ENCODE measurements at places on chromosomes 2 and 18.
A peak's percentile ranks its signal among the peaks of the same experiment; 100 is the strongest.

DNA sequence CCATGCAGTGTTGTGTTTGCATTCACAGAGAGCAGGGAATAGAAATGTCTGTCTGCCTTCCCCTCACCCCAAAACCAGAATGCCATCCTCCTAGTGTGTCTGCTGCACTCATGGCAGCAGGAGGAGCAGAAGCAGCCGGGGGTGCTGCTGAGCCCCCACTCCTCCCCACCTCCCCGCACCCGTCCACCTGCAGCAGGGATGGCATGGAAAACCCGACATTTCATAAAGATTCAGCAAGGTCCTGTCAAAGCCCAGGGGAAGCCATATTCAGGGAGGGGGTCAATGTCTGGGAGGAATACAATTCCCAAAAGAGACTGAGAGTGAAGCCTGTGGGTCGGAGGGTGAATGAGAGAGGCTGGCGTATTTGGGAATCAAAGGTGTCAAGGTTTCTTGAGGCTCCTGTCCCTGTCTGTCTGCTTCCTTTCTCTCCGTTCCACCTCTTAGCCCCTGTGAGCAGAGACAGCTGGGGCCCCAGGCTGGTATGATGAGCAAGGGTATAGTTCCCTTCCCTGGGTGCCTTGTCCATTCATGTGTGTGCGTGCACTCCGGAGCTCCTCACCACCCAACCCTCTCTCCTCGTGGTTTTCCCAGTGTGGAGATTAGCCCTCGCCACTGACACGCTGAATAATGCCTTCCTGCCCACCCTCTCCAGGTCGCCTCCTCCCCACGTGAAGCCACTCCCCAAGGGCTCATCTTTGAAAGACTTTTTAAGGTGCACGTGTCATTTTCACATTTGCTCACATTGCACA, 133.5 kb upstream of the ZNF236 start:
- DNase-seq = no peak

- peak; percentile 5 for DNase-seq
Observed at GRCh38 chr18:40159141-40160017, 1795.7 kb upstream of the PIK3C3 start.

GRCh38 chr2:100275200-100275589, 47.1 kb downstream of the LONRF2 start:
- DNase-seq = no peak

DNA sequence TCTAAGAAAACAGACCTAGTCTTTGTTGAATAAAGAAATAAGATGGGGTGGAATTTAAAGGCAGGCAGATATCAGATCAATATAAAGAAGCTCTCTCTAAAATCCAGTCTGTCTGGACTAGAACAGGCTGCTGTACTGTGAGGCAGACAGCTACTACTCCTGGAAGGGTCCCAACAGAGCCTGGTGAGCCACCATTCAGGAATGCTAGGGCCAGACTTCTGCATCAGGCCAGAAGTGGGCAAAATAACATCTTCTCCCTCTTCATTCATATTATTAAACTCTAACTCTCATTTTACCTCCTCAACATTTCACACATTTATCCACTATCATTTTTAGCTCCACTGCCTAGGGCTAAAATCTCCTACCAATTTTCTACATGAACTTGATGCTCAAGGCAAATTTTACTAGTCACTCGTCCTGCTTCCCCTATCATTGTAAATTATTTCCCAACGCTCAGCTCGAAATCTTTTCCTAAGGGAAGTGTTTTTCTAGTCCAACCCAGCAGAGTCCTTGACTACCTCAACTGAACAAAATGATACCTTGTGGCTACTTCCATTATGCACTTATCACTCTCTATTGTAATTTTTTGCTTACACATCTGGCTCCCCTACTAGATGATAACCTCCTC, 45.2 kb upstream of the GLS start:
- peak; percentile 88 for DNase-seq

GRCh38 chr2:161780881-161781280, 156.7 kb downstream of the SLC4A10 start:
- peak; percentile 18 for DNase-seq

GRCh38 chr2:219059375-219059724, 1.4 kb downstream of the IHH start:
- no peak for DNase-seq

- DNase-seq = no peak
Observed at GRCh38 chr18:37285825-37286224, 279.8 kb downstream of the CELF4 start.

- DNase-seq = no peak
Observed at GRCh38 chr18:33427549-33427948, 13.0 kb downstream of the CCDC178 start.

DNA sequence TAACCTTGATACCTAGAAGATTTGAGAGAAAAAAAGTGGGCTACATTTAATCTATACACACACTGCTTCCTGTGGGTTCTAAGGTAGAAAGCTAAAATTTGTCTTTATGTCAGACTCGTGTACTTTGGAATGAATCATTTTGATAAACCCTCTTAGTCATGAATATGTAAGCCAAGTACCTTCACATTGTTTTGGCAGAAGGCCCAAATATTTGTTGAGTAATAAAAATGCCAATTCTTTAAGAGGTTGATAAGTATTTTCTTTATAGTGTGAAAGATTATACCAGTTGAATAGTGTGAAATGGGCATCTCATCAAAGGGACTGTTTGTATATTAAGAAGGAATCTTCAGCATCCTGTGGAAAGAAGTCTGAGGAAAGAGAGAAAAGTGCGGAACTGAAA, 1464.7 kb upstream of the ZEB2 start:
- no peak for DNase-seq

DNA sequence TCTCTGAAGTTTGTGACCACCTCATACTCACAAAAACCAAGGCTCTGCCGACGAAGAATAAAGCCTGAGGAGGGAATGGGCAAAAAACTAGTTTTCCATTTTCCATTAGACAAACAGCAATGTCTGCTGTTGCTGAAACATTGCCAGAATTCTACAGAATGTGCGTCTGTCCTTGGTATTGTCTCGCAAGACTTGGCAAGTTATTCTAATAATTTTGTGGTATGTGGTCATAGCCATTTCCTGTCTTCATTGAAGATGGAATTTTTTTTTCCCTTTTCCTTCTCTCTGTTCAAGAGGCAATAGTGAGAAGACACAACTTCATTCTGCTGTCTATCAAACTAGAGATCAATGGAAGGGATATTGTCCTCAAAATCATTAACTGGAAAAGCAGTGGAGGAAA, 296.1 kb downstream of the RND3 start:
- peak; percentile 49 for DNase-seq

- no peak for DNase-seq
Observed at GRCh38 chr18:10170375-10170774, 256.6 kb downstream of the VAPA start.

DNA sequence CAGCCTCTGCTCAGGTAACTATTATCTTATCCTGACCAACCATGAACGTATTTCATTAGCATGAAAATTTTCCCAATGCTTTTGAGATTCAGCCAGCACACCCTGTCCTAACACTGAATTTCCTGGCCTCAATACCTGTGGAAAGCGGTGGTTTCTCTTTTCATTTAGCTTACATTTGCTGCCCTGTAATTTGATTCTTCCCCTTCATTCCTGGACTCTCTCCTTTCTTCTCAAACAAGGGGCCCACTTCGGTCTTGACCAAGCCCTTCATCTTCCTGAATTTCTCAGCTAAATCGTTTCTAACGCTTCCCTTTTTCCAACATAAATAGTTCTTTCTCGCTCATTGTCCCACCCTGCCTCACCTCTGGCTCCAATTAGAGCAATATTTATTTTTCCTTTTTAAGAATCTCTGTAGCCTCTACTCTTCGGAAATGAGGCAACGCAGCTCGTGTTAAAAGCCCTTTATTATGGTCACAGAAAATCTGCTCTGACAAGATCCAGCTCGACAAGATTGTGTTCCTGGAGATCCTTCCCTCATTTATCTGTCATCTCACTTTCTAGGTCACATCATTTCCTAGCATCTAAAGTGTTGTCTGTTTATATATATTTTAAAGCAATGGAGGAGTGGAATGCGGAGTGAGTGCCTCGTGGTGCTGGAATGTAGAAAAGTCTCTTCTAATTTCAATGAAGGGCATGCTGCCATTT, 49.5 kb upstream of the BCL11A start:
- DNase-seq = no peak

DNA sequence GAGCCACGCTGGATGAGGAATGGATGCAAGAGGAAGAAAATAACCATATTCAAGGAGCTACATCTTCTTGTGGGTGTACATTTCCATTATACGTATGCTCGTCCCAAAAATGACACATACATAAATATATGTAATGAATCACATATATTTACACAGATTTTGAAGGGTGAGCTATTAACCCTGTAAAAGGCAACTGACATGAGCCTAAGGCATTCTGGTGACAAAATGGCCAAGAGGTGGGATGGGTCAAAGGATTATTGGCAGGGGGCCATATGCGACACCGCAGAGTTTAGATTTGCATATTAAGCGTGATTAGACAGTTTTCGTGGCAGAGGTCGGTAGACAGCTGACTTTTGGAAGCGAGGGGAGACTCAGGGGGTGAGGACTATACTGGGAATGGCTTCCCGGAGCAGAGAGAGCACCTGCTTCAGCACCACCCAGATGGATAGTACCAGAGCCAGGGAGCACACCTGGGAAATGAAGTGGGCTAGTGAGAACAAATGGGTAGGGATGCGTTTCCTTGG, 431 bp upstream of the CNRIP1 start:
- DNase-seq = peak; percentile 28

DNA sequence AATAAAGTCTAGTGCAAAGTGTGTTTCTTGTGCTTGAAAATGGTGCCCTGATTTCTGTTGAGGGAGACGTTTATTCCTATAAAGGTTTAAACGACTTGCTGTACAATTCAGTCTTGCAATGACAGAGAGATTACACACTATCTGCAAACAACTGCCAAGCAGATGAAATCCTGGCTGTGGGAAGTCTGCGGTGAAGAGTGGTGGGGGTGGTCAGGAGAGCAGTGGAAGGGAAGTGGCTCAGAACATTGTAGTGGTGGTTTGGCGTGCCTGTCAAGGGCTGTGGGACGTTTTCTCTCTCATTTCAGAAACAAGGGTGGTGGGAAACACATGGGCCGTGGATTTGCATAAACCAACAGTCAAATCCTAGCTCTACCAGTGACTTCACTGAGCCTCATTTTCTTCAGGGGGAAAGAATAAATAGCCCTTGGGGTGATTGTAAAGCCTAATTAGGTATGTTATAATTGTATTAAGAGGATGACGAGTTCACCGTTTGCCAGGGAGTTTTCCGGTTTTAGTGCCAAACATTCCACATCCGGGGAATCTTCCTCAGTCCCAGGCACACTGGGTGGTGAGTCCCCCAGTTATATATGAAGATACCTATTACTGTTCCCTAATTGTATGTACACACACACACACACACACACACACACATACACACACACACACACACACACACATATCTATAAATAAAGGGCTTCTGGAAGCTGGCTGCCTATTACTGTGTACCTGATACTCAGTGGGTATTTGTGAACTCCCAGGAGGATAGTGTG, 115.0 kb downstream of the SPTBN1 start:
- DNase-seq = peak; percentile 92

DNA sequence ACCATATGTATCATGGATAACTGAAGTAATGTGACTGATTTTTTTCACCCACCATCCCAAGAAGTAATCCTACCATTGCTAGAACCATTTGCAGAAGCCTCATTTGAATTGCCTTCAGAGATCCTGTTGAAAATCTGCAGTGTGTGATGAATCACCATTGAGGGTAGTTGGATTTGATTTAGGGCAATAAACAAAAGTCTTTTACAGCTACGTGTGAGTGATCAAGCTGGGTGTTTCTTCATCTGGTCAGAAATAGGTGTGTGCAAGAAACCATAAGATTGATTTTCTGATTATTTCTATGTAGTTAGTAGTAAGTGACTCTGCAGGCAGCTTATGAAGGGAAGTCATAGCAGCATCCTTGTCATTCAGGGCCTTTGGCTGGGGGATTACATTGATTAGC, 159.6 kb downstream of the MGAT5 start:
- no peak for DNase-seq

DNA sequence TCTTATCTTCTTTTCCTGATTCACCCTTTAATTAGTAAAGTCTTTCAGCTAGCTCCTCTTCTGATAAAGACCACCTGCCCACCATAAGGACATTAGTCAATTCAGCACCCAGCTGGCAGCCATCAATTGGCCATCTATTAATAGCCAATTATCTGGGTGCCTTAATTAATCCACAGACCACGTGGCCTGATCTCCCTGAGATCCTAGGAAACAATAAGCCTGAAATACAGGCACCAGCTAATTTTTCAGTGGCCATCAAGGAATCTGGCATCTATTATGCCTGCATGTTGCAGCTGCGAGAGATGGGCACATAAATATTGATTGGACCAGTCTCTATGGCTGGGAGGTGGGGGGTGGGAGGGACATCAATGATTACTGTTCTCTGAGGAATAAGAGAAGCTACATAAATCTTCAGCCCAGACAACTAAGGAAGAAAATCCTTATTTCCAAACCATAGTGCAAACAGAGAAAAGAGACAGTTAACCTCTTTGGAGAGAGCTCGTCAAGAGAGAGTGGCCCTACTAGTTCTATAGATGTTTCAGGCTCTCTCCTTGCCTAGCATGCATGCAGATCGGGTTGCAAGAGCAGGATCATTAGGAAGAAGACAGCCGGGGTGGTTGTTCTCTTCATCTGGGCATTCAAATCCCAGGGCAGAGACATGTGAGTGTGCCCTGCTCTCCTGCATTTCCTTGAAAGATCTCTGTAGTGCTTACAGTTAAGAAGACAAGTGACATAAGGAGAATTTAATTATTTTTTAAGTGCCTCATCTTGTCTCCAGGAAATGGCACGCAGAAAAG, 8.7 kb downstream of the GALNT14 start:
- DNase-seq = no peak

- no peak for DNase-seq
Observed at GRCh38 chr2:112805542-112805941, 21.2 kb upstream of the IL1A start.

GRCh38 chr2:60400462-60401246, 152.8 kb downstream of the BCL11A start:
- DNase-seq = no peak

DNA sequence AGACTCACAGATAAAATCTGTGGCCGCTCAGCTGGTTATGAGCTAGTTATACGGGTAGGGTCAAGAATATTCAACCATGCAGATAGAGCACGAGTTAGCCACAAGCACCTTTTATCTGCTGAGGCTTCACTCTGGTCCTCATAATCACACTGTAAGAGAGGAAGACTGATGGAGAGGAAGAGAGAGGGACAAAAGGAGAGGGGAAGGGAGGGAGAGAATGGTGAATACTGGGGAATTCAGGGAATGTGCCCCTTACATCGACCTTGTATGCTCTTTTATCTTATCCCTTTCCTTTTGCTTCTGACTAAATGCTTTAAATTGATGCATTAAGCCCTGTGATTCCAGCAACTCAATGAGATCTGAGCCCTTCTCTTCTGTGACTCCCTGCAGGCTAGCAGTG, 333.1 kb downstream of the DSEL start:
- no peak for DNase-seq

GRCh38 chr18:55306359-55307024, 281.5 kb downstream of the TCF4 start:
- DNase-seq = no peak

- DNase-seq = no peak
Observed at GRCh38 chr2:234278556-234279255, 218.2 kb downstream of the ARL4C start.

- no peak for DNase-seq
Observed at GRCh38 chr2:6923319-6923718, 6.1 kb downstream of the RNF144A start.

Measured in myocyte (in vitro differentiated cells).